8988T (cell line): ENCODE measurements at places on chromosomes 3 and 15.

GRCh38 chr3:179015551-179016020 lies 56.0 kb downstream of the ZMAT3 start:
- no peak for DNase-seq

GRCh38 chr3:124492824-124493223 lies 237.4 kb upstream of the UMPS start:
- DNase-seq: peak; percentile 60

- peak; percentile 18 for DNase-seq
These were observed 626 bp downstream of the SEC62 start for GRCh38 chr3:169966951-169967915.

DNA sequence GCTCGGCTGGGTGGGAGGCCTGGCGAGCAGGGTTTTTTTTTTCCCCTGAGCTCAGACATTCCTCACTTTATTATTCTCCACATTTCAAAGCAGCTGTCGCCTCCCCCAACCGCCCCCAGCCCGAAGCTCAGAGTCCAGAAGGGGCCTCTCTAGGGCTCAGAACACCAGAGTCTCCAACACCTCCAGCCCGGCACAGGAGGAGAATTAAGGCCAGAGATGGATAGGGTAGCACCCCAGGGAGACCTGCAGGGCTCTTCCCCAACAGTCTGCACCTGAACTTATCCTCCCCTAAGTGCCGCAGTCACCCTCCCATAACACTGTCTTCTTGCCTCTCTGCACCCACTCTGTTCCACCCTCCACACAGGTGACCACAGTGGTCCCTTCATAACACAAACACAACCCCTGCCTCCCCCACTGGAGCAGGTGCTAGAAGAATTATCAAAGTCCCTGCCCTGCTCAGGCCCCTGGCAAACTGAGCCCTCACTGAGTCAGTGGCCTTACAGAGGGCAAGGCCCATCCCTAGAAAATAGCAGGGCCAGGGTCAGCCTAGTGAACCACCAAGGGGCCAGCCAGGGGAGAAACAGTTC lies 14.1 kb downstream of the MYL3 start:
- no peak for DNase-seq

DNA sequence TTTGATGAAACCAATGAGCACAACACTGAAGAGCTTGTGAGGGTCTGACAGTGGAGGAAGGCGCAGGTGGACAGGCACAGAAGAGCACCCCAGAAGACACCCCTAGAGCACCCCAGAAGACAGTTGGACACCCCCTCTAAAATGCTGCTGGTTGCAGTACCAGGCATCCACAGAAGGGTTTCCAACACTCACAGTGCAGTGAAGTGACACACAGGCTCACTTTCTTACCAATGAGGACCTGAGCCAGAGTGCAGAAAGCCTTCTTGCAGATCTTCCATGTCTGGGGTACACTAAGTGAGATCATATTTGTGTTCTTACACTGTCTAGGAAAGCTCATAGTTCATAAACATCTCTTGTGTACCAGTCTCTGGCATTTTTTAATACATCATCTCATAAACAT lies 27.6 kb downstream of the CCNL1 start:
- no peak for DNase-seq

DNA sequence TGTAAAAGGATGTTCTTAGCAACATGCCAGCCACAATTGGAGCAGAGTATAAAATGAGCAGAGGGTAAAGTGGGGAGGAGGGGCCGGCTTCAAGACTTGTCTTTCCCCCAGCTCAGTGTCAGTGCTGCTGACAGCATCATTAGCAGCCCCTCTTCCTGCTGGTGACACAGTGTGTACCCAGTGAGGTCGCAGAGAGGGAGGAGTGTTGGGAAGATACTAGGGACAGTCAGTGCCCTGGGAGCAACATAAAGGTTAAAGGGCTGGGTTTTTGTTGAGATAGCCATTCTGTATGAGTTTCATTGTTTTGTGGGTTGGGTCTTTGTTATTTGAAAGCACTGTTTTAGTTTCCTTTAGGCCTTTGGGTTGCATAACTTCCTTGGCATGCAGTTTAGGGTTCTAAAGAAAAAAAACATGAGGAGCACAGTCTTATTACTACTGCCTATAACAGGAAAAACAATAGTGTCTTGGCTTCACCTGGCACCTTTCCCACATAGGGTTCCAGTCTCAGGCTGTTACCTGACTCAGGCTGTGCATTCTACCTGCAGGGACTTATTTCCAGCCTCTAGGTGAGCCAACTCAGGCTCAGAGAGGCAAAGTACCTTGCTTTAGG lies 94.1 kb upstream of the SKOR1 start:
- DNase-seq: no peak

DNA sequence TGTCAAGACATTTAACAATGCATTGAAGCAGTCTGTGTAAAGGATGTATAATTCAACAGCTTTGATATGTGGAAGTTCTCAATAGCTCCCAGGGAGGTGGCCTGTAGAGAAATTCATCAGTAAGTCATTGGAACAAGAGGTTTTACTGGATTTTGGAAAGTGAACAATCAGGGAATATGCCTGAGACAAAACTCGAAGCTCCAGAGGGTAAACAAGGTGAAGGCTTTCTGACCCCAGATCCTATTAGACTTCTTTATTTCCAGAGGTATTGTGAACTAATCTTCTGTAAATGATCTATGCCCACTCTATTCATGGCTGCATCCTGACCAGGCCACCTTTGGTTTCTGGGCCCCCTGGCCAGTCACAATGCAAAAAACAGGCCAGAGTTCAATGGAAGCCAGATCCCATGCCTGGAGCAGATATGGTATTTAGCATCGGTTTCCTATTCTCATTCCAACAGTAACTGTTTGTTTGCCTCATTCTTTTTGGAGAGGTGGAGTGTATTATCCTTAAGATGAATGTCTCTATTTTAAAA lies 177.3 kb downstream of the SATB1 start:
- DNase-seq: no peak

GRCh38 chr3:58948018-58948417 lies 101.8 kb downstream of the CFAP20DC start:
- DNase-seq: no peak

DNA sequence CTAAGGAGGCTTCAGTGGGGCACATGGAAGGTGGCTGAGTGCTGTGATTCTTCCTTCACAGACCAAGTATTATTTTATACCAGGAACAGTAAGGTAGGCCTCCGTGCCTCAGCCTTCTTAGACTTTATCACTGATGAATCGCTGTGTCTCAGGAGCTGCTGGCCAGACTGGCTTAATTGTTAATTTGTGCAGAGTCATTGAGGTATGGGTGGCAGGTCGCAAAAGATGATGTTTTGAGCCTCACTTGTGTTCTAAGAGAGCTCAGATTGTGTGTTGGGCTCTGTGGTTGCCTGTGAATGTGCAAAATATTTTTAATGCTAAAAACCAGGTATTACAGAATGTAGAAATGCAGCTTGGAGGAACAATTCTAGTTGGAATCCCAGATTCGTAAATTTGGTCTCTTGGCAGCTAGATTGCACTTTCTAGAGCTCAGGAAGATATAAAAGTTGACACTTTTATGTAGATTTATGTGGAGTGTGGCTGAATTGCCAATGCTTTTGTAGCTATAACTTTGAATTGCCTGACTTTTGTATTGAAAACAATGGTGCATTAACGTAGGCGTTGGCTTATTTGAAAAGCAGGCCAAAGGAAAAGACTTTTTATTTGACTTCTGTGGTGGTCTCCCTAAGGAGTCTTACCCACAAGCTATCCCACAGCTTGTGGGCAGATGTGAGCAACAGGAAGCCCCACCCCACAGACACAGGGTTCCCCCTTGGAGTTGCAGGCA lies 53.4 kb downstream of the LARS2 start:
- no peak for DNase-seq

GRCh38 chr3:11624161-11624560 lies 19.6 kb downstream of the VGLL4 start:
- DNase-seq: no peak

- no peak for DNase-seq
These were observed 61.7 kb downstream of the B3GALNT1 start for GRCh38 chr3:161043336-161044035.

DNA sequence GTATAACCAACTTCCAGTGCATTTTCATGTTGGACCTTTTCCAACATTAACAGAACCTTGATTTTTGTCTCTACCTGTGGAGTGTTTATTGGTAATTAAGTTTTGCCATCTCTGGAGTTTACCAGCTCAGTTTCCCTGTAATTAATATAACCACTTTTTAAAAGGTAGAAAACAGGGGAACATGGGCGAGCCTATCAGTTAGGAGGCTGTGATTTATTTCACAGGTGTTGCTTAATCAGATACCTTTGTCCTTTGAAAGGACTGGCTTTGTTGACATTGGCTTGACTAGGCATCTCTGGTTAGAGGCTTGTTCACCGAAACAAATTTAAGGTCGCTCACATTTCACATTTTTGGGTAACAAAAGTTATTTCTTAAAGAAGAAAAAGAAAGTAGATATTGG lies 622 bp downstream of the NAALADL2 start:
- no peak for DNase-seq

GRCh38 chr3:15831927-15832326 lies 34.1 kb upstream of the ANKRD28 start:
- no peak for DNase-seq

GRCh38 chr3:178367817-178368617 lies 168.2 kb upstream of the KCNMB2 start:
- DNase-seq: no peak

DNA sequence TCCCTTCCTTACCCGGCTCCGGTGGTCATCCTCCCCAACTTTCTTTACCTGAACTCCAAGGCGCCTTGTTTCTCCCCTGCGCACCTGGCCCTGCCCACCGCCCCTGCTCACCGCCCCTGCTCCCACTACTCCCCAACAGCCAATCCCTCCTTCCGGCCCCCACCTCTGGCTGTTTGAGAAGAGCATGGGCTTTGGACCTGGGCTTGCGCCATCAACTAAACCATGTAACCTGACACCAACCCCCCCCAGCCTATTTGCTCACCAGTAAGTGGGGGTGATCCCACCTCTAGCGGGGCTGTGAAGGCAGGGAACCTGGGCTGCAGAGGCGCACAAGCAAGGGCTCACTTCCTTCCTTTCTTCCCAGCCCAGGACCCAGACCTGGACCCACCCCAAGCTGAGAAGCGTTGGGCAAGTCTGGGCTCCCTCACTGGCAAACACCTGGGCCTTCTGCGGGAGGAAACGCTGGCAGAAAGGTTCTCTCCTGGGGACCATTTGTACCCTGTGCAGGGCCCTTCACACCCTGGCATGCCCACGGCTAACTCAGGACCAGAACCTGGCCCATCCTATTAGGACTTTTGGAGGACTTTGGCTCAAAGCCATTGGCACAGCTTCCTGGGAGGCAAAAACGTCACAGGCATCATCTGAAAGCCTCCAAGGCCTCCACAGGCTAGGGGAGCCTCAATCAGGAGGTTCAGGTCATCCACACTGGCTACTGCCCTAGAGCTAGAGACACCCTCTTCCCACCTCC lies at the start of gene PLXNB1:
PLXNB1 (minus strand) TSS at position 127 of the 748 bp plus-strand sequence. CDS start 5,475 bp downstream, outside the sequence.
- peak; percentile 37 for DNase-seq

GRCh38 chr3:151753846-151754245 lies 20.1 kb downstream of the AADACL2 start:
- no peak for DNase-seq

DNA sequence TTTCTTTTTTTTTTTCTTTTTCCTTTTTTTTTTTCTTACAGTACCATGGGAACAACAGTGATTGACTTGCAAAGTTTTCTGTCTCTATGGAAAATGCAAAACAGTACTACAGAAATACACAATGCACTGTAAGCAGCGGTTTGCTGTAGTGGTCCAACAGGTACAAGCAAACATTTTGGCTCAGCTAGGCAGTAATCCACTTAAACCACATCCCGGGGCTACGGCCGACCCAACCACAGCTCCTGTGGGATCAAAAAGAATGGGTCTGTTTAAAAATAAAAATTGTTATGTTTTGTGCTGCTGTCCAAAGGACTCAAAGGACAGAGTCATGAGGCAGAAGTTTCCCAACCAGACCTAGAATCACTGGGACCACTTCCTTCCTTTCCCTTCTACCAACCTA lies 667.1 kb upstream of the ADAMTS9 start:
- no peak for DNase-seq

DNA sequence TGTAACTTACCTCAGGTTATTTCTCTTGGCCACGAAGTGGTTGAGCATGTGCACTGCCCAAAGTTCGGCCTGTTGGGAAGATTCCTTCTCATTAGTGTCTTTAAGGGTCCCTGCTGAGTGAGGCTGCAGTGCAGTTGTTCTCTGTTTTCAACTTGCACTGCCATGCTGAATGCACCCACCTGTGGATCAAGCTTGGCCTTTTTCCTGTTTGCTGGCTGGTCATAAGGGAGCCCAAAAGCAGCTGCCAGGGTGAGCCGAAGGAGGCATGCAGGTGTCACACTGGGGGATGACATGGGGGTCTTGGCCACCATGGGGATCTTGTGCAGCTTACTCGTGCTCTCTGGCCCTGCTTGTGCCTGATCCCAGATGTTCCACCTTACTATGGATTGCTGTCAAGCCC lies 46.1 kb upstream of the RAF1 start:
- no peak for DNase-seq

GRCh38 chr15:50117431-50118027 lies 1.5 kb downstream of the ATP8B4 start:
- no peak for DNase-seq

- DNase-seq: no peak
These were observed 42.1 kb downstream of the MAGI1 start for GRCh38 chr3:65996589-65996988.

GRCh38 chr3:7309641-7310102 lies 448.8 kb downstream of the GRM7 start:
- no peak for DNase-seq

- no peak for DNase-seq
These were observed 245.7 kb downstream of the FGF12 start for GRCh38 chr3:192481638-192482037.

DNA sequence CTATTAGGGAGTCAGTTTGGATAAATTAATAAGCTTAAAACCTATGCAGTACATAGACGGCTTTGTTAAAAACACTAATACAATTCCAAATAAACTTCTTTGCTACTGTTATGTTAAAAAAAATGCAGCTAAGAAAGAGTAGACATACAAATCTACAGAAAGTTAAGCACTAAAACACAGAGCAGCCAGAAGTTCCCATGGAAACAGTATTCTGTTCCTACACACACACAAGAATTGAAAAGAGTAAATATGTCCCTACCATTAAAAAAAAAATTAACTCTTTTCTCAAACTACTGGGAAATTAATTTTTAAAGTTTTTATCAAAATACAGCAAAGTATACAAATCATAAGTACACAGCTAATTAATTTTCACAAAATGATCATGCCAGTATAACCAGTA lies 71.6 kb downstream of the CLASP2 start:
- no peak for DNase-seq

GRCh38 chr3:59263152-59263551 lies 213.3 kb upstream of the CFAP20DC start:
- DNase-seq: no peak

DNA sequence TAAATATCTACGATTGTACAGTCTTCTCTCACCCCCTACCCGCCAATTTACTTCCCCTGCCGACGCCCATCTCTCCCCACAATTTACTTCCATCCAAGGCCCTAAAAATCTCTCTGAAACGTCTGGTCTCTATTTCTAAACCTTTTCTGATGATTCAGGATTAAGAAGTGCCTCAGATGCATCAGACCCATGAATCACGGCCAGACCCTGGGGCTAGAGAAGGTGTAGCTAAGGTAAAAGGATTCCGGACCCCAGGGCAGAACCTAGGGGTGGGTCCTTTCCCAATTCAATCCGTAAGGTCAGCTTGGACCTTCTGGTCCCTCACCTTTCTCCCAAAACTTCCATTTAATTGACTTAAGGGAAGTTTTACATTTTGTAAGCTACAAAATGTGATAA lies 46.4 kb downstream of the LRIG1 start:
- no peak for DNase-seq
